ENCODE measurements at places on chromosomes 6 and 20.

- no peak for DNase-seq
Measured at GRCh38 chr6:1470040-1470439, 80.7 kb downstream of the FOXF2 start.

DNA sequence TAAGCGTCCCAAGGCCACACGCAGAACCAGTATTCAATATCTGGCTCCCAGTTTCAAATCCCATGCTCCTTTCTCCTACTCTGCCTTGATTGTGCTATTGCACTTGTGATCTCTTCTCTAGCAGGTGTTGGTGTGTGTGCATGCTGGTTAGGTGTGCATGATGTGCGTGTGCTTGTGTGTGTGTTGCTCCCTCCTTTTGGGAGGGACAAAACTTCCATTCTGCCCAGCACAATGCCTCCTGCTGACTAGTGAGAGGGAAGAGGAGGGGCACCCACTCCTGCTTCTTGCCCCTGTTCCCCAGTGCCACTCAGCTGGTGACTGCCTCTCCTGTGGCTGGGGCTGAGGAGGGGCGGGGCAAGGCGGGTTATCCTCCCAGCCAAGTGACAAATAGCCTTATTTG, 19.7 kb downstream of the CD40 start:
- no peak for DNase-seq

- no peak for DNase-seq
Measured at GRCh38 chr6:40803897-40804702, 216.9 kb upstream of the LRFN2 start.

DNA sequence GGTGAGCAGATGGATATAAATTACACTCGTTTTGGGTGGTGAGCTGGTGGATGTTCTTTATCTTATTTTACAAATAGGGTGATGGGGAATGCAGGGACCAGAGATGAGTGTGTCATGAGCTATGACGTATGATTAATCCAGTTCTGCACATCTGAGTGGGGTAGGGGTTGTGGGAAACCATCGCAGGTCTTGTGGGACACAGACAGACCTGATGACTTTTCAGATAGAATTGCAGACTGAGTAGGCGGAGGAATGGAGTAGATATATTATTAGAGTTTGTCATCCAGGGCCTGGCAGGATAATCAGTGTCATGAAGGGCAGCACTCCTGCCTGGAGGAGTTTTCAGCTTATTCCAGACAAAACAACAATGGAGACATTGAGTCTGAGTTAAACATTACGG, 12.9 kb upstream of the DSP start:
- no peak for DNase-seq

- DNase-seq, result no peak
Measured at GRCh38 chr6:125512621-125513020, 210.9 kb upstream of the HDDC2 start.

GRCh38 chr6:41505122-41506049, 40.8 kb upstream of the FOXP4 start:
- DNase-seq, result no peak

GRCh38 chr6:87558446-87558845, 31.3 kb downstream of the RARS2 start:
- DNase-seq, result no peak

DNA sequence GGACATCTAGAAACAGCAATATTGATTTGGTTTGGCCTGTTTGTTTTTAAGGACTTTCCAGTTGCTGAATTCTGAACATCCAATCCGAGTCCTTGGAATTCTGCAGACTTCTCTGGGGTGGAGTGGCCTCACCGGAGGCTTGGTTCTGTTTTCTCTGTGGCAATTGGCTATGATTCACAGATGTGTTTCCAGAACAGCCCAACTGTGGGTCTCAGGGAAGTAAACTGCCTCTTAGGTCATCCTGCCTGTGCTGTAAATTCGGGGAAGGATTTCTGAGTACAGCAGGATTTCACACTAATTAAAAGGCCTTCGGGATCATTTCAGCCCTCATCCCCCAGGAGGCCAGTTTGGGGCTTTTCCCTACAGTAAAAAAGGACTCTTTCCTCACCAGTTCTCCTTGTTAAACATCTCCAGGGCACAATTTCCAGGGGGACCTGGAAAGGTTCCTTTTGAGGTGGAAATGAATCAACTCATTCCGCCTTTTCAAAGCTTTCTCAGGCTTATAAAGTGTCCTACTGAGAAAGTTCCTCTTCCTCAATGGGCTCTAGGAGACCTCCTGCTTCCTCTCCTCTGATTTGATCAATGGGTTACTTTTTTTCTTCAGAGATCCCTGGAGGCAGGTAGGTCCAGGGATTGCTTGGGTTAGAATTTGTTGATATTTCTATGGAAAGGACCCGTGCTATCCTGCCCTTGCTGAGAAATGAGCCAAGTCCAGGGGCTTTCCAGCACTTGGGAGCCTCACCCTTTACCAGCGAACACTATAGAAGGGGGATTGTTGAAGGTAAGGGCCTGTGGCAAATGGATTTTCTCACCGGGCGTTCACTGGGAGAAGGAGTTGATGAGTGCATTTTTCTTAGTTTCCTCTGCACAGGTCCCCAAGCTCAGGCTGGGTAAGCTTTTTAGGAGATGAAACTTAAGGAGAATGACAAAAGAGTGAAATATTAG, 114.6 kb downstream of the CLIC5 start:
- DNase-seq, result no peak
